ENCODE measurements at places on chromosomes 1 and 21. TPM values are rescaled to one million over a fixed set of nuclear protein-coding genes. Genes with fewer than 3 reads are reported as not detected.

Gene STIL
- 38.2 TPM for total RNA-seq

Gene TARDBP
- total RNA-seq = 313 TPM

Gene TDRD5
- total RNA-seq = 1.4 TPM

Gene LDLRAD1
- not detected for total RNA-seq

Gene NID1
- 29.2 TPM for total RNA-seq

DNA sequence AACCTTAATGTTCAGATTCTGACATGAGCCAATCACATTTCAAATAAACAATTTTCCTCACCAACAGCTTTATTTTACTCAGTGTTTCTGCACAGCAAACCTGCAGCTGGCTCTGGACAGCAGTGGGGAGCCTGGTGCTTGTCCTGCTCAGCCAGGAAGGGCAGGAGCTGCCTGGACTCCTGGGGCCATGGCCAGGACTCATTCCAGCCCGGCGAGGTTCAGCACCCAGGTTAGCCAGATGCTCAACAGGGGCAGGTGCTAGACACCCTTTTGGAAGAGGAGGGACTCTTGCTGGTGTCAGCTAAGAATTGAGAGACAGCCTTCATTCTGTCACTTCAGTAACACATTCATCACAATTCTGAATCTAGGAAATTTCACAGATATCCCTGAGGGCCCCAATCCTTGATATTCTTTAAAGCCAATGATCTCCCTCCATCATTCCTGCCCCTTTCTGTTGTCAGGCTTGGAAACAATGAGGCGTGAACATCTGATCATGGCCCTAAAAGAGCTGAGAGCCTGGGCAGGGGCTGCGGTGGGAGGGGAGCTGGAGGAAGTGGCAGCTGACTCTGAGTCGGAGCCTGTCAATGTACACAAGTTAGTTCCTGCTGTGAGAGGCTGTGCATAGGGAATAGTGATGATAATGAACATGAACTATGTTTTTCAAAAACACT lies 251.3 kb downstream of the SDCCAG8 start:
- no peak overlapping the region for H3K4me3 ChIP-seq
- no peak for DNase-seq
- no peaks in the 10 kb centered on the region for H3K36me3 ChIP-seq

DNA sequence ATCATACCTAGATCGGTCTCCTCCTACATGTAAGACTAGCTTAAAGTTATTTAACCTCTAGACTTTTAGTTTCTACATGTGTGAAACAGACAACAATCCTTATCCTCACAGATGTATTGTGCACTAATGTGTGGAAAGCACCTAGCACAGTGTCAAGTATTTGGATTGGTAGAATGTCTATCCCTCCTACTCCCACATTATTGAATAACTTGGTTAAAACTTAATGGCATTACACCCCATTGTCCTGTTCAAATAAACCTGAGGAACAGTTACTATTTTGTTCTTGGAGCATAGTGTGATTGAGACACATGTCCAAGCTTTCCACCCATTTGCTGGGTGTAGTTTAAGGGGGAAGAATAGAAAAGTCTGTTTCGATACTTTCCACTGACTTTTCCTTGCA lies 208.8 kb upstream of the JUN start:
- no peaks in the 10 kb centered on the region for H3K36me3 ChIP-seq
- H3K4me3 ChIP-seq = no peak overlapping the region
- DNase-seq = no peak
- no peaks in the 10 kb centered on the region for H3K4me1 ChIP-seq
- H3K27me3 ChIP-seq = no peaks in the 10 kb centered on the region

DNA sequence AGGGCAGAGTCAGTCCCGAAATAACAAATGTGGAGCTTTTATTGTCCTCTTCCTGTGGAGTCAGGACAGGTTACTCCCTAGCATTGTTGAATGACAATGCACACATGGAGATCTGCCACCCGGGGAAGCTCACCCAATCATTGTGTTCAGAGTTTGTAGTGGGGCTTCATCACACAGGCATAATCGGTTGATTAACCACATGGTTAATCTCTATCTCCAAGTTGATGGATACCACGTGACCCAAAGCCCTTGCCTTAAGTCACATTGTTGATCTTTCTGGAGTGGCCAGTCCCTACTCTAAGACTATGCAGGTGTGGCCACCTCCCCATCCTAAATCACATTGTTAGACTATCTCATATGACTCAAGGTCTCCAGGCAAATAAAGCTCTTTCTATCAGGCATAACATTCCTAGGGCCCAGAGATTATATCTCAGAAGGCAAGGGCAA lies 2.6 kb upstream of the C1orf141 start:
- H3K4me1 ChIP-seq = peaks cover 8% of the 10 kb centered on the region
- H3K4me3 ChIP-seq = no peak overlapping the region
- peak; percentile 25 for DNase-seq
- H3K36me3 ChIP-seq = no peaks in the 10 kb centered on the region
- H3K27me3 ChIP-seq = no peaks in the 10 kb centered on the region
- H3K27ac ChIP-seq = no peak overlapping the region

DNA sequence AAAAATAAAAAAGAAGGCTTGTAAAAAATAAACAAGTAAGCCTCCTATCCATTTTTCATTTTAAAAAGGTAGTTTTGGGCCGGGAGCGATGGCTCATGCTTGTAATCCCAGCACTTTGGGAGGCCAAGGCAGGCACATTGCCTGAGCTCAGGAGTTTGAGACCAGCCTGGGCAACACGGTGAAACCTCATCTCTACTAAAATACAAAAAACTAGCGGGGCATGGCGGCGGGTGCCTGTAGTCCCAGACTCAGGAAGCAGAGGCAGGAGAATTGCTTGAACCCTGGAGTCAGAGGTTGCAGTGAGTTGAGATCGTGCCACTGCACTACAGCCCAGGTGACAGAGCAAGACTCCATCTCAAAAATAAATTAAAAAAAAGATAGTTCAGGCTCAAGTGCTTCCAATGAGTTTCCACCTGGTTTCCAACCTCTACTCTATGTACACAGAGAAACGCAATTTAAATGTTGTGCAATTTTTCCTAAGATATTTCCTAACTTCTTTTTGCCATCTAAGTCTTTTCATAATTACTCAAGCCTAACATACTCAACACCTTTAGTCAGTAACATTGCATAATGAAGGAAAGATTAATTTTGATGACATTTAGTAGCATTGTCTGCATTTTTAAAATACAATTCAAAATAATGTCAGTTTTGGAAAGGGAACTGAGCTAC lies 106.3 kb downstream of the KCNT2 start:
- no peak overlapping the region for H3K27ac ChIP-seq
- no peak overlapping the region for H3K4me3 ChIP-seq
- no peaks in the 10 kb centered on the region for H3K36me3 ChIP-seq
- H3K4me1 ChIP-seq = peaks cover 5% of the 10 kb centered on the region

DNA sequence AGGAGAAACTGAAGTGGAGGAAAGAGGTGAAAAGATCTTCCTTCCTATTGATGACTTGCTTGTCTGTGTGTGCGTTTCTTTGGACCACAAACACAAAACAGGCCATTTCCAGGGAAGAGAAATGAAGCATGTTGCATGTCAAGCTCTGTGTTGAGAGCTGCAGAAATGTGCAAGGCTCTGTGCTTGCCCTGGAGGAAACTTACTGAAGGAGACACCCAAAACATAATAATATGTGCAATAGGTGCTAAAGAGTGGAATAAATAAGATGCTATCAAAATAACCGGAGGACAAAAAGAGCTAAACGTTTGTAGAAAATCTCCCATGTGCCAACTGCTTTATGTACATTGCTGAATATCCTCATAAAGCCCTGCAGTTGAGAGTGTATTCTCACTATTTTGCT lies 195.2 kb upstream of the HMGB4 start:
- DNase-seq = no peak
- H3K36me3 ChIP-seq = 0 out of 2 replicates have a peak, but pooled peaks cover 2% of the 10 kb centered on the region
- no peak overlapping the region for H3K4me3 ChIP-seq
- no peak overlapping the region for H3K27ac ChIP-seq
- H3K4me1 ChIP-seq = no peaks in the 10 kb centered on the region

- H3K4me1 ChIP-seq = peaks cover 12% of the 10 kb centered on the region
- no peak overlapping the region for H3K27ac ChIP-seq
- no peak for DNase-seq
- no peak overlapping the region for H3K4me3 ChIP-seq
- no peaks in the 10 kb centered on the region for H3K27me3 ChIP-seq
Measured at GRCh38 chr1:244759158-244759557, 76.3 kb upstream of the COX20 start.

- no peaks in the 10 kb centered on the region for H3K36me3 ChIP-seq
- H3K27me3 ChIP-seq = no peaks in the 10 kb centered on the region
- DNase-seq = peak; percentile 11
Measured at GRCh38 chr1:45769261-45769932, 18.9 kb upstream of the IPP start.

GRCh38 chr1:51297401-51298321 lies 32.7 kb downstream of the TTC39A start:
- H3K4me1 ChIP-seq = peaks cover 5% of the 10 kb centered on the region
- no peaks in the 10 kb centered on the region for H3K27me3 ChIP-seq
- H3K4me3 ChIP-seq = 0 out of 2 replicates have a peak overlapping the region, but pooled peaks have one; percentile 8
- no peak for DNase-seq

DNA sequence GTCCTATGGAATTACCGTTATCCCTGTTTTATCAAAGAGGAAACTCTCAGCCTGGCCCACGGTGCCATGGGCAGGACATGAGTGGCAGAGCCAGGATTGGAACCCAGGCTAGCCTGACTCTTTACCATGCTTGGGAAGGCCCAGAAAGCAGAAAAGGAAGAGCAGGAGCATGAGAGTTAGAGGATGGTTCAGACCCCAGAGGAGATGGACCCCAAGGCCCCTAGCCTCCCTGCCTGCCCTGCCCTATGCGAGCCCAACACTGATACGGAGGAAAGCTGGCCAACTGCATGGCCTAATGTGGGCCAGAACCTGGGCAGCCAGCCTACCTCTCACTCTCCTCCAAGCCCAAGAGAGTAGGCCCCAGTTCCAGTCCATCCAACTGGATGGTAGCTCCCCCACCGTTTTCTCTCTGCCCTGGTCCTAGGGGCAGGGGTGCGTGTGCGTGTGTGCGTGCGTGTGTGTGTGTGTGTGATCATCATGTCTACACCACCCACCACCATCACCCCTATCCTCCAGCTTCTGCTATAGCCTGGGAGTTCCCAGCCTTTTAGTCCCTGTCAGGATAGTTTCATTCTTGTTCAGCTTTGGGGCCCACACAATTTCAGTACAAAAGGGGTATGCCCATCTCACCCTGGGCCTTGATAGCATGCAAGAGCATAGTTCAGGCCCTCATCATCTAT lies 15.4 kb upstream of the MEX3A start:
- no peak overlapping the region for H3K27ac ChIP-seq
- H3K4me3 ChIP-seq = no peak overlapping the region
- DNase-seq = no peak
- H3K4me1 ChIP-seq = peaks cover 11% of the 10 kb centered on the region
- H3K27me3 ChIP-seq = no peaks in the 10 kb centered on the region

DNA sequence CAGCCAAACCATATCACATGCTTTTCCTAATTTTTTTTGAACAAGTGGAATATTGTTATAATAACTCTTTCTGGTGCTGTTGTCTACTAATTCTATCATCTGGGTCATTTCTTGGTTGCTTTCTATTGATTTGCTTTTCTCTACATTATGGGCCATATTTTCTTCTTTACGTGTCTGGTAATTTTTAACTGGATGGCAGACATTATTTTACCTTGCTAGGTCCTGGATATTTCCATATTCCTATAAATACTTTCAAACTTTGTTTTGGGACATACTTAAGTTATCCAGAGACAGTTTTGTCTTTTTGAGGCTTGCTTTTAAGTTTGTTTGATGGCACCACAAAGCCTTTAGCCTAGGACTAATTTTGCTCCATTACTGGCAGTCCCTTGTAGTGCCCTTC lies 11.3 kb downstream of the HS2ST1 start:
- peaks cover 6% of the 10 kb centered on the region for H3K36me3 ChIP-seq
- no peaks in the 10 kb centered on the region for H3K27me3 ChIP-seq
- DNase-seq = no peak
- H3K27ac ChIP-seq = no peak overlapping the region
- H3K4me1 ChIP-seq = peaks cover 9% of the 10 kb centered on the region

DNA sequence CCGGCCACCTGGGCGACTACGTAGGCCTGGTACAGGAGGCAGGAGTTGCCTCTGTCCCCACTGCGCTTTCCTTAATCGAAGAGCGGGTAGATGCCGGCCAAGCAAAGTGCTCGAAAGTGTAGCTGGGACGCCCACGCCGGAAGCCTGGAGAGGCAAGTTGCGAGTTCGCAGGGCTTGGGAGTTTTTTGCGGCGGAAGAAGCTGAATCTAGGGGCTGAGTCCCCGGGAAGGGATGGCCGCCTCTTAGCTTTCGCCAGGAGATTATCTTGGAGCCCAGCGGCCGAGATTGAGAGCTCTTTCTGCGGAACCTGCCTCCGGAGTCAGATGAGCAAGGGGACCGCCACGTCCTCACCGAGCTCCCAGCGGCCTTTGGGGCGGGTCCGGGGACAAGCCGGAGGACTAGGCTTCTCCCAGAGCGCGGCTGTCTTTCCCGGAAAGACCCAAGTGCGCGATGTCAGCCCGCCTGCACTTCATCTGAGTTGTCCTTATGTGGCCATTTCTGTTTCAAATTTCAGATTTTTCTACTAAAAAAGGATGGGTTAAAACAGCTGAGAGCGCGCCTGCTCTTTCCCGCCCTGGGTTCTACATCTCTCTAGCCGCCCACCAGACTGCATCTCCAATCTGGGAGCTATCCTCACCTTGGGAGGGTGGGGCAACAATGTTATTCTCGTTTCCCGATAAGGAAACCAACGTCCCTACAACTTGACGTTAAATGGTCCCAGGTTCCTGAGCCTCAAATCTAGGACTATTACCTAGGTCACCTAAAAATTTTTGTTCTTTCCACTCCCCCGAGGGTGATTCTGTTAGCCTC lies 12.4 kb upstream of the TBX15 start:
- peak overlapping the region; percentile 53 for H3K4me3 ChIP-seq
- H3K4me1 ChIP-seq = peaks cover 59% of the 10 kb centered on the region
- no peaks in the 10 kb centered on the region for H3K36me3 ChIP-seq
- no peak overlapping the region for H3K27ac ChIP-seq

- DNase-seq = no peak
- H3K36me3 ChIP-seq = no peaks in the 10 kb centered on the region
- H3K27me3 ChIP-seq = no peaks in the 10 kb centered on the region
- no peak overlapping the region for H3K27ac ChIP-seq
- no peak overlapping the region for H3K4me3 ChIP-seq
Measured at GRCh38 chr1:228185641-228185965, 20.0 kb downstream of the IBA57 start.

GRCh38 chr1:169217636-169218035 lies 111.1 kb downstream of the ATP1B1 start:
- no peak overlapping the region for H3K4me3 ChIP-seq
- H3K27me3 ChIP-seq = no peaks in the 10 kb centered on the region
- DNase-seq = no peak
- peaks cover 22% of the 10 kb centered on the region for H3K4me1 ChIP-seq
- H3K27ac ChIP-seq = 0 out of 2 replicates have a peak overlapping the region, but pooled peaks have one; percentile 32

DNA sequence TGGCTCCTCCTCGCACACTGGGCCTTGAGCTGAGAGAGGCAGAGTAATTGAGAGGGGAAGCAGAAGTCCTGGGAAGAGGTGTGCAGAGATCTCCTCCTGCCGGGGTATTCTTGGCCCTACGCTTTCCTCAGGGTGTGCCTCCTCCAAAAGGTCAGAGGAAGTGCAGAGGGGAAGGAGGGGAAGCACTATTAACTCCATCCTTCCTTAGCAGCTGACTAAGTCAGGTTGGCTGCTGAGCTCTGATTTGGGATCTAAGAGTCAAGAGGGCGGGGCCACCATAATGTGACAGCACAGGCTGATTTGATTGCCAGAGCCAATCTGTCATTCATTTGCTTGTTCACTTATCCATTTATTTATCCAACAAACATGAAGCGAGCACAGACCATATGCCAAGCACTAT lies 12.3 kb downstream of the ATP2B4 start:
- no peaks in the 10 kb centered on the region for H3K36me3 ChIP-seq
- H3K27ac ChIP-seq = no peak overlapping the region
- H3K27me3 ChIP-seq = no peaks in the 10 kb centered on the region

Measured in GM23338 (cell line).